ENCODE measurements at places on chromosomes 2 and 18.

DNA sequence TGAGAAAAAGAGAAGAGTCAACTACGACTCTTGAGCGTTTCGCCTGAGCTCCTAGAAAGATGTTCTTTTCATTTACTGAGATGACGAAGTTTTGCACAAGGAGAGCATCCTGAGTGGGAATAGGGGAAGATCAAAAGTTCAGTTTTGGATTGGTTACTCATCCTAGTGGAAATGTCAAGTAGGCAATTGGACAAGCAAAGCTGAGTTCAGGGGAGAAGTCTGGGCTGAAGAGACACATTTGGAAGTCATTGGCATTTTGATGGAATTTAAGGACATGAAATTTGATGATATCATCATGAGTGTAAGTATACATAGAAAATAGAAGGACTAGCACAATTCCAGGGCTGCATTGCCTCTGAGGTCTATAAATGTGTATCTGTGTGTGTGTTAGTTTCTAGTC lies 416.6 kb downstream of the RAD51AP2 start:
- no peak for ATAC-seq

GRCh38 chr2:186459009-186459408 lies 27.1 kb upstream of the ZC3H15 start:
- no peak for ATAC-seq

DNA sequence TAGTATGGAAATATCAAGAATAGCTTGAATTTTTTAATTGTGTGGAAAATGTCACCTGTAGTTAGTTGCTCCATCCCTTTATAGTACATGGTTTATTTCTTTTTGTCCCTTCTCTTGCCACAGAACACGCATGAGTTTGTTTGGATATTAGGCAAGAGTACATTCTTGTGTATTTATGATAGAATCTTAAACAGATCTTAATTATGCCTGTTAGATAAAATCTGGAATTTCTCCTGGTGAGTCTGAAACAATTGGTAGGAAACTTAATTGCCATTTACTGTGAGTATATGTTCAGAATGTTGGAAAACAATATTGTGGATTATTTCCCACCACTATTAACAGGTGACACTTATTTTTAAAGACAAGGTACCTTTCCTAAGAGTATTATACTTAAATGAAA lies 30.2 kb upstream of the CABYR start:
- ATAC-seq, result no peak

GRCh38 chr2:45273412-45274249 lies 264.4 kb upstream of the SIX2 start:
- no peak for ATAC-seq

DNA sequence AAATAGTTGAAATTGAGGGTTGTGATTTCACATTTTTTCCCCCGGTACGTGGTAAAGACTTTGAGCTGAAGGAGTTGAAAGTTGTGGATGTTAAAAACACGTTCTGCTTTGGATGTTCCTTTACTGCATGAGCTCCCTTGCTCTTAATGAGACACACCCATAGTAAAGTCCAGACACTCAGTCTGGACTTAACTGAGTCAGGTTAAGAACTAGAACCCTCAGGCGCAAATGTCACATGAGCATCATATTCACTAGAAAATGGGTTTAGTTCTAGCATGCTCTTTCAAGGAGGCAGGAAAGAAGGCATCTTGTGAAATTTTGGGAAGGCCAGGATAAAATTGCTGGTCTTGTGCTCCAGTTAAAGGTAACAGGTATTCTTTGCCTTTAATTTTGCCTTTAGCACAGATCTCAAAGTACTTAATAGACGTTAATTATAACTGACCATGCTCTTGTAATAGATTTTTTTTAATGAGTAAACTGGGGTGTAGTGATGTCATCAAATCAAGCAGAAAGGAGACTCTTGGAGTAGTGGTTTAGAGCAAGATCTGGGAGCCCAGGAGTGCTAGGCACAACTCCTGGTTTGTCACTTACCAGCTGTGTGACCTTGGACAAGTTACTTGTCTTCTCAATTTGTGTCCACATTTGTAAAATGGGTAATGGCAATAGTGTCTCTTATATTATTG lies 20.6 kb downstream of the ITGA6 start:
- no peak for ATAC-seq

DNA sequence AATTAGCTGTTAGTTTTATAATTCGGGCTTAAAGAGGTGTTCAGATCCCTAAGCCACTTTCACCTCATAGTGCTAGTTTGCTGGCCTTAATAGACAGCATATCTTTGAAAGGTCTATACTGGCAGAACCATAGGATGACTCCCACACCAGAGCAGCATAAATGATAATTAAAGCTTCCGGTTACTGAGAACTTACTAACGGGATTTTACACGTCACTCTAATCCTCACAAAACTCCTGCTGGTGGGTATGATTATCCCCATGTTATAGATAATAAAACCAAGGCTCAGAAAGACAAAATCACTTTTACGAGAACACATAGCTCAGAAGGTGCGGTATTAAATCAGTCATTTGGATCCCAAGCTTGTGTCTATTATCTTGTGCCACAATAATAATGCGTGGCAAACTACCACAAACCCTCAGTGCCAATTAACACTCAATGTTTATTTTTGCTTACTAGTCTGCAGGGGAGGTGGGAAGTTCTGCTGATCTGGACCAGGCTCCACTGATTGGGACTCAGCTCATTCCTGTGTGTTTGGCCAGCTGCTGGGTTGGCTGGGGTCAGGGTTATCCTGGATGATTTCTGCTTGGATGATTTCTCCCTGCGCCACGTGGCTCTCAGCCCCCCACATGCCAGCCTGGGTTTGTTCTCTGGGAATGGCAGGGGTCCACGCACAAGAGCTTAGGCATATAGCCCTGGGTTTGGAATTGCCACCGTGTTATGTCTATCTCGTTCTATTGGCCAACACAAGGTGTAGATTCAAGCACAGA lies 62.3 kb downstream of the TRIB2 start:
- no peak for ATAC-seq

DNA sequence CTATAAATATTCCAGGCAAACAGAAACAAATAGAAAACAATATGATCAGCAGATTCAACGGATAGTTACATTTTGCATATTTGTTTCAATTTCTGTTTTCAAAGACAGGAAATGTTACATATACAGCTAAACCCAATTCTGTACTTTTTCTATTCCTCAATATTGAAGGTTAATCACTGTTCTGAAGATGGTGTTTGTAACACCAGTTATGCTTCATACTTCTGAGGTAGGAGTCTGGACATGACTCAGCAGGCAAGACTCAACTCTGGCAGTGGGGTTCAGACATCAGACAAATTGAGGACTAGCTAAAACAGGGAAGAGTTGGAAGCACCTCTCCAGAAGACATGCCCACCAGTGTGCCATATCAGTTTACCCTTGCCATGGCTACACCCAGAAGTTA lies 16.6 kb downstream of the SERPINB13 start:
- peak; percentile 61 for ATAC-seq

- peak; percentile 67 for ATAC-seq
Observed at GRCh38 chr2:179049203-179049545, 763 bp downstream of the CCDC141 start.

DNA sequence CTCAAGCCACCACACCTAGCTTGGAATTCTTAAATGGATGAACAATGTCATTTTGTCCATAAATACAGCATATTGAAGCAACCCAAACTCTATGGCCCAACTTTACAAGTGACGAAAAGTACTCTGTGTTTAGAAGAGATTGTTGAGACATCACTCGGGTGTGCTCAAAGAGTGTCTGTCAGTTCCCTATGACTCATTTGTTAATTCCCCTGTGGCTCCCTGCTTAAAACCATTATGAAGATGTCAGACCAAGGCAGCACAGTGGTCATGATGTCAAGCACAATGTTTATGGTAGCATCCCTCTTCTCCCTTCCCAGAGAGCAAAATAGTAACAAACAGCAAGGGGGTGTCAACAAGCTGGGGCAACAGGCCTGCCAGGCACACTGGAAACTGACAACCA lies 3.0 kb downstream of the LYG1 start:
- no peak for ATAC-seq

GRCh38 chr2:1591461-1591770 lies 152.9 kb downstream of the PXDN start:
- ATAC-seq, result no peak

- ATAC-seq, result peak; percentile 56
Observed at GRCh38 chr2:213152065-213152794, 818 bp upstream of the IKZF2 start.

GRCh38 chr2:42486145-42486906 lies 7.5 kb downstream of the KCNG3 start:
- no peak for ATAC-seq

GRCh38 chr2:238146884-238147544 lies 8.5 kb downstream of the KLHL30 start:
- no peak for ATAC-seq

DNA sequence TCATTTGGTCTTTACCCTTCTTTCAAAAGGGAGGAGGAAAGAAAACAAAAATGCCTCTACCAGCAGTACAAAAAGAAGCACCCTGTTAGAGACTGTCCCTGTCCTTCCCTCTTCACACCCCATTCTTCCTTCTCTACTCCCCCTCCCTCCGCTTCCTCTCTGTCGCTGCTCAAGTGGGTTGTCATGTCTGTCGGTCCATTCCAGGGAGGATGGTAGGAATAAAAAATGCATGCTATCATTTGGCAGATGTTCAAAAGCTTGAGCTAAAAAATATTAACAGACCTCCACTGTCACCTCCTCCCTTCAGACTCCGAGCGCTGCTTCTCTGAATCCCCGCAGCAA lies 482.0 kb downstream of the BCL11A start:
- no peak for ATAC-seq

DNA sequence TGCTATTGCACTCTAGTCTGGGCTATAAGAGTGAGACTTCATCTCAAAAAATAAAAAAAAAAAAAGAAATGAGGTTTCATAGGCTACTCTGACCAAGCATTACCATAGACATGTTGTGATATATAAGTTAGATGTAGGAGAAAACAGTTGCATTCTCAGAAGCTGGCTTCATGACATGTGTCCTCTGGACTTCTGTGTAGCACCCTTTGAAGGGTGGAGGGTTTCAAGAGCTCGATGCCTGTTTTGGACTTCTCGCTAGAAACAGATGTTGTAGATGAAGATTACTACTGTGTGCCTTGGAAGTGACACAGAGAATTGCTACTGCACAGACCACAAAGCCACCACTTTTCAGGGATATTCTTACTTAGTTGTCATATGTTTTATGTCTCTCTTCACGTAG lies 91.0 kb downstream of the TMEM247 start:
- no peak for ATAC-seq

- ATAC-seq, result no peak
Observed at GRCh38 chr18:11807233-11807632, 44.0 kb upstream of the CHMP1B start.

DNA sequence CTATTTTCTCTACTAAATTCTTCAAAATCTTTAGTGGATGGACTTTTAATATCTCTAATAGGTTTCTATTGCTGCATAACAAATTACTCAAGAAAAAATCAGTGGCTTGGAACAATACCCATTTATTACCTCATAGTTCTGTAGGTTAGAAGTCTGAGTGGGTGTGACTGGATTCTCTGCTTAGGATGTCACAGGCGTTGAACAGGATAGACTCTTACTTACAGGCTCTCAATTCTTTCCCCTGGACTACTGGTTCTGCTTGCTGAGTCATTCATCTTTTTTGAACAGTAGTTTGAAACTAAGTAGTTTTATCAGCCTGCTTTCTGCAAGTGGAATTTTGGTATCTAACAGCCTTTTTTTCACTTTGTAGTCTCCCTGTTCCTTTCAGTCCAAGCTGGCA lies 265.4 kb downstream of the ZNF385B start:
- ATAC-seq, result no peak

GRCh38 chr18:34591920-34592444 lies 118.1 kb upstream of the DTNA start:
- ATAC-seq, result no peak

DNA sequence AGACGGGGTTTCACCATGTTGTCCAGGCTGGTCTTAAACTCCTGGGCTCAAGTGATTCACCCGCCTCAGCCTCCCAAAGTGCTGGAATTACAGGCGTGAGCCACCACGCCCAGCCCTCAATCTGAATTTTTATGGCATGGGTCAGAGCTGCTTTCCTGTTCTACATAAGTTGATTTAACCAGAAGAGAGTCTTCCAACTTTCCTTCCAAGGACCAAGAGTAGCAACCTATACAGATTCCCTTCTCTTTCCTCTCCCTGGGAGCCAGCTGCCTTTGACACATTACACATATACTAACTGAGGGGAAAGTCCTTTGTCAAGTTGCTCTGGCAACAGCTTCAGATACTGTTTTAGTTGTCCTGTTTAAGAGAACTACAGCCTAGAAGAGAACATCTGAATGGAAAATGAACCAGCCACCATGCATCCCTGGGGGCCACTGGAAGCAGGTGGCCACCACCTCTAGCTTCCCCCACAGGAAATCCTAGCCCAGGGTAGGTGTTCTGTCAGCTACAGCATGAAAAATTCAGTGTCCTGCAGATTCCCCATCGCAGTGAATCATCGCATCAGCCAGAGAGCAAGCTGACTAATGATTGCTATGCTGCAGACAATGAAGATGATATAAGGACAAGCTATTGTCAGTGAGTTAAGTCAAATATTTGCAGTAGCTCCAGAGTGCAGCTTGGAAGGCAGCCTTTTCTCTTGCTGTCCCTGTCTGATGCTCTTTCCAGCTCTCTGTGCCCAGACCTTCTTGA lies 62.9 kb downstream of the POMC start:
- peak; percentile 63 for ATAC-seq

GRCh38 chr2:75489721-75490120 lies 71.0 kb downstream of the EVA1A start:
- ATAC-seq, result no peak

DNA sequence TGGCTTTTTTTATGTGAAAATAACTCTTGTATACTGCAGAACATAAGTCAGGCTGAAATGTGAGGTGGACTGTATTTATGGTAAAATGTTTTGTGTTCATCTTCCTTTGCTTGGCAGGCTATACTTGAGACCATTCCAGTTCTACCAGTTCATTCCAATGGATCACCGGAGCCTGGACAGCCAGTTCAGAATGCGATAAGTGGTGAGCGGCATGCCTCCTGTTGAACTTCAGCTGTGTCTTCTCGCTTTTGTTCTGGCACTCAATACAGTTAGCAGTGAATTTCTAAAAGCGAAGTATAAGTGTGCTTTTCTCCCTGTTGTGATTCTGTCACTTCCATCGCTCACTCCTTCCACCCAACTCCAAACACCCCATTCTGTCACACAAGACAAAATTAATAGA lies 138.5 kb downstream of the ARHGAP28 start:
- ATAC-seq, result no peak

DNA sequence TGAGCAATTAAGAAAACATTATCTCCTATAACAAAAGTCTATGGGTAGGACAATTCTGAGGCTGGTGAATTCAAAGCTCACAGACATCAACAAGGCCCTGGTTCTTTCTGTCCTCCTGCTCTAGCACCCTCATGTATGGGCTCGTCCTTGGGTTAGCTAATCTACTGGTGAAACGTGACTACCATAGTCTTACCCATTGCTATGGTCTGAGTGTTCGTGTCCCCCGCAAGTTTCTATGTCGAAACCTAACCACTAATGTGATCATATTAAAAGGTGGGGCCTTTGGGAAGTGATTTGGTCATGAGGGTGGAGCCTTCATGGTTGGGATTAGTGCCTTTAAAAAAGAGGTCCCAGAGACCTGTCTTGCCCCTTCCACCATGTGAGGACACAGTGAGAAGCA lies 564.7 kb downstream of the TNS1 start:
- no peak for ATAC-seq

Data from stimulated activated memory B cell treated with anti-CD40 and anti-IgM and Interleukin-4, amounts not matched to agents 10 μg/mL and 1 μg/mL and 100 μg/mL, for 72 hours (primary cell).